ENCODE measurements at places on chromosomes 3 and 15.
A peak's percentile ranks its signal among the peaks of the same experiment; 100 is the strongest.

- no peak for DNase-seq
These were observed 116.7 kb downstream of the DLG1 start for GRCh38 chr3:197181741-197182140.

- DNase-seq = no peak
These were observed 32.8 kb downstream of the CDIN1 start for GRCh38 chr15:36612063-36612788.

DNA sequence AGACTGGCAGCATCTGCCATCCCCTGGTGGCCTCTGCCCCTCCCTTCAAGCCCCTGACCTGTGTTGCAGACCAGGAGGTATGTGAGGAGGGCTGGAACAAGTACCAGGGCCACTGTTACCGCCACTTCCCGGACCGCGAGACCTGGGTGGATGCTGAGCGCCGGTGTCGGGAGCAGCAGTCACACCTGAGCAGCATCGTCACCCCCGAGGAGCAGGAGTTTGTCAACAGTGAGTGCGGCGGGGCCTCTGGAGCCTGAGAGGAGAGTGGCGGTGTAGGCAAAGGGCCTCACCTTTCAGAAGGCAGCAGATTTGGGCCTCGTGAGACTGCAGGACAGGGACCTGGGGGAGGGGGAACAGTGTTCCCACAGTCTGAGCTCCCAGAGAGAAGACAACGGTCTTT is 24.0 kb downstream of the HAPLN3 start:
- no peak for DNase-seq

GRCh38 chr3:194982472-194982871 is 288.5 kb downstream of the XXYLT1 start:
- DNase-seq = no peak

- DNase-seq = no peak
These were observed 327.3 kb upstream of the TLE3 start for GRCh38 chr15:70424937-70425411.

DNA sequence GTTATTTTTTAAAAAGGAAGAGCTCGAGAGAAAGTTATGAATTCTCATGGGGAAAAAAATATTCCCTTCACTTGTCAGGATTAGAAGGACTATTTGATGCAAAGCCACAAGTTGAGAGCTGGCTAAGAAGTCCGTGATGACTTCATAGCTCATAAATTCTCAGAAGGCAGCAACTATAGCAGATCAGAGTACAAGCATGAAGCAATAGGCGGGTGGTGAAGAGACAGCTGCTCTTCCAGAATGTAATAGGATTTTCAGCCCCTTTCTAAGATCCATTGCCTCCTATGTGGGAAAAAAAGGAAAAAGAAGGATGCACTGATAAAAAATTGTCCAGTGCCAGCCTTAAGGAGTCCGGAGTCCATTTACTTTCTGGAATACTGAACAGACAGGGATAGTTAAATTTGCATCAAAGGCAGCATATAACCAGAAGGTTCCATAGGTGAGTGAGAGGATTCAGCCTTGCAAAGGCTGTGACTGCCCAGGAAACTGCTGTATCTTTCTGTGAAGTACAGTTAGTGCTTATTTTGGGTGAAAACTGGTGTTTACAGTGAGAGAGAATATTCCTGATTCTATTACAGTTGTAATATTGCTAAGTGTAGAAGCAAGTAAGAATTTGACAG is 929.5 kb upstream of the ALCAM start:
- no peak for DNase-seq

GRCh38 chr3:31621314-31621713 is 88.6 kb downstream of the STT3B start:
- no peak for DNase-seq

GRCh38 chr15:99102332-99103235 is 2.3 kb upstream of the SYNM start:
- peak; percentile 39 for DNase-seq

- peak; percentile 69 for DNase-seq
These were observed 119.8 kb downstream of the ADCY5 start for GRCh38 chr3:123328851-123329635.

- no peak for DNase-seq
These were observed 6.9 kb downstream of the CAMK1 start for GRCh38 chr3:9762871-9763270.

GRCh38 chr3:59788133-59788532 is 738.3 kb upstream of the CFAP20DC start:
- DNase-seq = no peak

GRCh38 chr3:81958972-81959640 is 197.7 kb upstream of the GBE1 start:
- no peak for DNase-seq

DNA sequence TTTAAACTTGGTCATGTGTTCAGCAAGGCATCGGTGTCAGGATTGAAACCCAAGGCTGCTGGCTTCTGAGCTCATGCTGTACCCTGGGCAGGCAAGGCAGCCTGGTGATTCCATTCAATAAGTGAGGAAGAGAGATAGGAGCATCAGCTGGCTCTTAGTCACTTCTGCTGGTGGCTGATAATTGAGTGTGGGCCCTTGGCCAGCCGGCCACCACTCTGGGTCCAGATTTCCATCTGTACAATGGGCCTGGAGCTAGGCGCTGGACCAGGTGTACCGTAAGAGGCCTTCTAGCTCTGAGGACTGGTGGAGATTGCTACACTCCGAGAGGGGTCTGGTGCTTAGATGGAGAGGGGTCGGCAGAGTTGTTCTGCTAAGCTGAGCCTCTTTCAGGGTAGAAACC is 4.3 kb downstream of the CD276 start:
- no peak for DNase-seq

DNA sequence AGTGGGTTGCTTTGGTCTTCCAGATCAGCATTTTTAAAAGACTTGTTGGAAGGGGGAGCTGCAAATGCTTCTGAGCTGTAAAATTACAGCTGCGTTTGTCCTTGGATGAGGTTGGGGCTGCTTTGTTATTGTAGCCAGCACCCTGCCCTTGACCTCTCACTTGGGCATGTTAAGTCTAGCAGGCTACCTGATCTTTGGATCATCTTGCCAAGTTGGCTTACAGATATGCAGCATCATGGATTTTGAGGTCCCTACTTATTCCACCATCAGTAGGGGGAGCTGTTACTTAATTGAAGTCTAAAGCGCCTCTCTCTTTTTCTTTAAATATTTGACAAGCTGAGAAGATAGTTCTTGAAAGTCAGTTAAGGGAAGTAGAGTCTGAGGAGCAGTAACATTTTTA is 793.0 kb downstream of the MCTP2 start:
- no peak for DNase-seq

DNA sequence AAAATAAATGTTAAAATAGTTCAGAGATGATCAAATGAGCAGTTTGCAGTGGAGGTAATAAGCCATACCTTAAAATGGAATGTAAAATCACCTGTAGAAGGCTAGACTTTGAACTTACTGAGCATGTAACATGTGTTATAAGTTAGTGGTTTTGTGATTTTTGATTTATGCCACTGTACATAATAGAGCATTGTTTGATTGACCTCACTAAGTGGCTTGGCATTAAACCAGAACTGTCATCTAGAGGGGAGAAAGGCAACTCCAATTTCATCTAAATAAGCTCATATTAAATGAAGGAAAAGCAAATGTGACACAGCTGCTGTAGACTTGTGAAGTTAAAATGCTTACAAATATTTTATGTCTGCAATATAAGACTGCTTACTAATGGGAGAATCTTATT is 387.9 kb downstream of the ZIC1 start:
- no peak for DNase-seq

DNA sequence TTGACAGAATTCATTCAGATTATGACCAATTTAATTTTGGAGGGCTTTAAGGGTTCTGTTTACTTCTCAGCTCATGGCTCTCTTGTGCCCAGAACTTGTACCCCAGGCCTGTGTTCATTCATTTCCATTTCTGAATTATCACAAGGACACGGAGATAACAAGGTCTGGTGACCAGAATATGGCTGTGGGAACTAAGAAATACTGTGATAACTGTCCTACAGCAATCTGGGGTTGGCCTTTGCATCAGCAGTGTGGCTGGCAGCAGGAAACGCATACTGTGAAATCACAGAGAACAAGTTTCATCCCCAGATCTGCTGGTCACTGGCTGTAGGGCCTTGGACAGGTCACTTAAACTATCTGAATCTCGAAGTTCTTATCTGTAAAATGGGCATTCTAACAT is 41.8 kb upstream of the TPM1 start:
- DNase-seq = no peak

DNA sequence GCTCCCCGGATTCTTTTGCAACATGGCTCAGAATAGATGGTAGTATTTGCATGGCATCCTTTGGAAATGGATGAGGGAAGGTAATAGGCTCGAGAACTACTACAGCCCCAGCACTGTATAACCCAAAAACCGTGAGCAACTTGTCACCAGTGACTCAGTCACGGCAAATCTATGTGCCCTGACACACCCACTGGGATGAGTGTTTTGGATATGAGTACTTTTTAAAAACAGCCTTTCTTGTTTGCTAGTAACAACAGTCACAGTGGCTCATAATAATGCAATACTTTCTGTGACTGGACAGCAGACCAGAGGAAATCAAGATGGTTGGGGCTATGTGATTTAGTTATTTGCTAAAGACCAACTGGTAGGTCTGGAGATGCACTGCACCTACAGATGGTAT is 299.6 kb downstream of the ULK4 start:
- DNase-seq = no peak

DNA sequence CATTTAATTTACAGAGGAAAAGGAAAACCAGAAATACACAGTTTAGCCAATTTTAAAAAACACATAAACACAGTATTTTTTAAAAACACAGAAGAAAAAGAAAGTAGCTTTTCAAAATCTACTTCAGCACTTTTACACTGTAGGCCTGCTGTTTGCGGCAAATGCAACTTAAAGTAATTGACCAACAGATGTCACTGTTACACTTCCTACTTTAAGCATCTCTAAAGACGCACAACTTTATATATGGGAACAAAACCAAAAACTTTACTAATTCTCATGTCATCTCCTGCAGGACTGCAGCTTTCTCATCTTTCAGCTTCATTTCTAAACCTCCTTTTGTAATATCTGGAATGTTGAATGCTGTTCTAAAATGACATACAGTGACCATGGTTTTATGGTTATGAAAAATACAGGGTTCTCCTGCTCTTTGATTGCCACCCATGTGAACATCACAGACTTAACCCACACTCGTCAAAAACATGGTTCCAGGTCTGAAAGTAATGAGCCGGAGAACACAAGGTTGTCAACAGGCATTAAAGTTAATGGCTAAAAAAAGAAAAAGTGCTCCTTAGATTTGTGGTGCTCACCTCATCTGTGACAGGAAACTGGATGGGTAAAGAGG is 107.9 kb downstream of the FMN1 start:
- DNase-seq = peak; percentile 34

DNA sequence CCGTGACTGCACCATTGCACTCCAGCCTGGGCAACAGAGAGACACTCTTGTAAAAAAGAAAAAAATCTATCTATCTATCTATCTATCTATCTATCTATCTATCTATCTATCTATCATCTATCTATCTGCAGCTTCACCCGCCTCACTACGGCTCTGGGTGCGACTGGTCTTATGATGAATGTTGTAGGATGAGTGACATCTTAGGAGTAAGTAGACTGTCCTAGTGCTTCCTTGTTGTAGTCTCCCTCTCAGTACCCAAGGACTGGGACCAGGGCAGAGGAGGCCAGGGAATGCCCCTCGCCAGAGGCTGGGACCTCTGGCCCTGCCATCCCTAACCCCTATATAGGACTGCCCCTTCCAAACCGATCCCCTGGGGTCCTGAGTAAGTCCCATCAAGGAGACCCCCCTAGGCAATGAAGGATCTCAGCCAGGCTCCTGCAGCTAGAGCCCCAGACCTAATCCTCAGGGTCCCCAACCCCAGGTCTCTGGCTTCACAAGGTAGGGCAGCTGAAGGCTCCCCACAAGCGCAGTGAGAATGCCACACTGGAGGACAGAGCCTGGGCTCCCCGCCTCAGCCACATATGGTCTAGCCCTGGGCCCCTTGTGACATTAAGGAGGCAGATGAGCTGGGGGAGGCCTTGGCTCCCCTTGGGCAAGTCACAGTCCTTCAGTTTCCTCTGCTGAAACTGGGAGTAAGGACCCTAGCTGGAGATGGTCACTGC is 879 bp upstream of the SEC13 start:
- DNase-seq = no peak

DNA sequence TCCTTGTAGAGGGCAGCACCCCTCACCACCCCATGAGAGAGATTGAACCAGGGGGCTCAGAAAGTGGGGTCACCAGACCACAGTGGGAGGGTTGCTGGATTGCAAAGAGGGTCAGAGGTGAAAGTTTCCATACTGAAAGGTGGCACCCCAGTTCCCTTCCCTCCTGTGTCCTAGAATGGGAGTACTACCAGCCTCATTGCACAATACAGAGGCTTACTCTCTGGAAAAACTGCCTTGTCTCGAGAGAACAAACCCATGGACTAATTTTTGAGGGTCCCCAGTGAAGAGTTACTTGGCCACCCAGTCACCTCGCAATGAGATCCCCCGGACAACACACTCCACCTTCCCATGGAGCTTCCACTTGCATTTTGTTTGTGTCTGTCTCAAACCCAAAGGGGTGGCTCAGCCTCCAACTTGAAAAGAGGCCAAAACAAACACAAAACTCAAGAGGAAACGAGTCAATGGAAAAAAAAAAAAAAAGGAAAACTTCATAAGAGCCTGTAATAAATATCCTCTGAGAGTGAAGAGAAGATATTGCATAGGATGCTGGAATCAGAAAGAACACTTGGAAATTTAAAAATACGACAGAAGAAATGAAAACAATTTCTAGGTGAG is 18.6 kb downstream of the MESP2 start:
- no peak for DNase-seq

DNA sequence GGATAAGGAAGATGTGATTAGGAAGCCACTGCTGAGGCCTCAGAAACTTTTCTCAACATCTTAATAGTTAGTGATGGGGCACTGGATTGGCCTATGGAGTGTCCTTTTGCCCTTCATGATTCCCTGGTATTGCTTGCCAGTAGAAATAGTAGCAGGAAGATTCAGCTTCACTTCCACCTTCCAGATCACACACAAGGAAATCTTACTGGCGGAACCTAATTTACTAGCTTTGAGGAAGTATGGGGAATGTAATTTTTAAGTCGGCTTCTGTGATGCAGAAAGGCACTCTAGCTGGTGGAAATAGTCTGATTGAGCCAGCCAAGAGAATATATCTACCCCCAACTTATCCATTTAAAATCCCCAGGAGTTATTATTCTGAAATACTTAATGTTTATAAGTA is 46.5 kb downstream of the LPP start:
- DNase-seq = no peak

GRCh38 chr3:179801263-179801662 is 148.4 kb downstream of the USP13 start:
- DNase-seq = no peak

Data from right kidney (tissue), 9 donors.